ENCODE measurements at places on chromosomes 13 and 19. TPM values are rescaled to one million over a fixed set of nuclear protein-coding genes. Genes with fewer than 3 reads are reported as not detected.

- no peak for DNase-seq
Measured at GRCh38 chr13:114166381-114167131, 12.5 kb upstream of the CFAP97D2 start.

DNA sequence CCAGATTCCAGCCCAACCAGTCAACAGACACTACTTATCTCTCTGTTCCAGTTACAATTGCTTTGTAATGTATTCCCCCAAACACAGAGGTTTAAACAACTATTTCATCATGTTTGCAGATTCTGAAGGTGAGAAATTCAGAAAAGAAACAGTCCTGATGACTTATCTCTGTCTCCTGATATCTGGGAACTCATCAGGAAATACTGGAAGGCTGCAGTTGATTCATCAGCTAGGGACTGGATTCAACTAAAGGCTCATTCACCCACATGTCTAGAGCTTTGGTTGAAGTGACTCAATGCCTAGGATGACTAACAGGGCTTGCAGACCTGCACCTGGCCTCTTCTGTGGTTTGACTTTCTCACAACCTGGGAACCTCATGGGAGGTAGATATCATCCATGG is 56.6 kb upstream of the GPC6 start:
- DNase-seq: no peak

DNA sequence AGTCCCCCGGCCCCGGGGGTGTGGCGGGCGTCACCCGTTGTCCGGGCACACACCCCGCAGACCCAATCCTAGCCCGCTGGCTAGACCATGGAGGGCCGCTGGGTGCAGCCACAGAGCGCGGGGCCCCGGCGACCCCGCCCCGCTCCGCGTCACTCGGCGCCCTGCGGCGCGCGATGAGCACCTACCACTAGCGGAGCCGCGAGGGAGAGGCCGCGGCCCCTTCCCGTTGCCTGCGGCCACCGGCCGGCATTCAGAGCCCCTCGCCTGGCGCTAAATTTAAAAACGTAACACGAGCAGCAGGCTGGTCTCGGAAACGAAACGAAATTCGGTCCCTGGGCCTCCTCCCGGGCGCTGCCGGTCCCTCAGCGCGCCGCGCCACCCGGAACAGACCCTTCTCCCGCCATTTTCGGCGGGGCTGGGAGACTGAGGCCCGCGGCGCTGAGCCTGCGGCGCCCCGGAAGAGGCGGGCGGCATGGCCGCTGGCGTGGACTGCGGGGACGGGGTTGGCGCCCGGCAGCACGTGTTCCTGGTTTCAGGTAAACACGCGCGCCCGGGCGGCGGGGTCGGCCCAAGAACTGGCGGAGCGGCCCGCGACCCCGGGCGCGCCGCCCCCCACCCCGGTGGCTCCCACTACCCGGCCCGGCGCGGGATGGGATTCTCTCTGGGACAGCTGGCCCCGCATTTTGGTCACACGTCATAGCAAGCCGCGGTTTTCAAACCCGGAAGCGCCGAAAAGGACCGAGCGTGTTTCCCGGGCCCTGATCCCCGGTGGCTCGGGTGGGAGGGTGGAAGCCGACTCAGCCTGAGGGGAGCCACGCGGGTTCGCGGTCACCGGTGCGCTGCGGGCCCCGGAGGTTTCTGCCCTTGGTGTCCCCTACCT is at the start of gene RNASEH2B:
RNASEH2B (plus strand) TSS at position 187 of the 880 bp plus-strand sequence; CDS start at position 473, 286 bp downstream.
- DNase-seq: peak; percentile 68

DNA sequence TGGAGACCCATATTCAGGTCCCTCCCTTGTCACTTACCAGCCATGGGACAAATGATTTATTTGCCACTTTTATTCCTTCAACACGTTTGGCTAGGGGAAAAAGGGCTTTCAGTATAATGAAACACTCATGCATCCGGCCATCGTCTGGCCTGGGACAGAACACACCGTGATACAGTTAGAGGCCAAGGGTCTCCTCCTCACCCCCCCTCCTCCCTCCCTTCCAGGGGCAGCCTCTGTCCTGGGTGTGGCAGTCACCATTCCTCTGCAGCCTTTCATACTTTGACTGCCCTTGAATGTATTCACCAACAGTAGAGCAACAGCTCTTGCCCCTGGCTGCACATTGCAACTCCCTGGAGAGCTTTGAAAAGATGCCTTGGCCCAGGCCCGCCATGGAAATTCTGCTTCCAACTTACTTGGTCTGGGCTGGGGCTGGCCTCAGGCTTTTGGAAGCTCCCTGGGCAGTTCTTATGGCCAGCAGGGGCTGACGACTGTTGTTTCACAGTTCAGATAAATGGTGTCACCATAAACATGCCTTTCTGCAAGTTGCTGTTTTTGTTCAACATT is 3.0 kb downstream of the PAK4 start:
- no peak for DNase-seq

GRCh38 chr13:98913741-98914140 is 64.1 kb downstream of the DOCK9 start:
- no peak for DNase-seq

- no peak for DNase-seq
Measured at GRCh38 chr19:38173291-38174041, 50.6 kb downstream of the DPF1 start.

- no peak for DNase-seq
Measured at GRCh38 chr13:102470283-102470917, 68.6 kb upstream of the FGF14 start.

DNA sequence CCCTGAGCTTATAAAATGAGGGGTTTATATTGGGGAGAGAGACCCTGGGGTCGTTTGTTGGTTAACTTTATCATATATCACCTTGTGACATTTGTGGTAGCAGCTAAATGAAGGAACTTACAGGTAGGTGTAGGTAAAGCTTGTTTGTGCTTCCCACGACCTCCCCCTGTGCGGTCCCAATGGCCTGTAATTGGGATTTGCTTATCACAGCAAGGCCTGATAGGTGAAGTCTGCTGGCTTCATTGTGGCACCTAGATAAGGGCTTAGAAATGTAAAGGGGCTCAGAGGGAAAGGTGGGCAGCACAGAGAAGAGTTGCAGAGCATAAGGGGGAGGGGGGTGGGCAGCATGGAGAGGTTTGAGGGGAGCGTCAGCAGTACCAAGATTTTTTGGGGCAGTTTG is 35.5 kb upstream of the MLNR start:
- DNase-seq: no peak

DNA sequence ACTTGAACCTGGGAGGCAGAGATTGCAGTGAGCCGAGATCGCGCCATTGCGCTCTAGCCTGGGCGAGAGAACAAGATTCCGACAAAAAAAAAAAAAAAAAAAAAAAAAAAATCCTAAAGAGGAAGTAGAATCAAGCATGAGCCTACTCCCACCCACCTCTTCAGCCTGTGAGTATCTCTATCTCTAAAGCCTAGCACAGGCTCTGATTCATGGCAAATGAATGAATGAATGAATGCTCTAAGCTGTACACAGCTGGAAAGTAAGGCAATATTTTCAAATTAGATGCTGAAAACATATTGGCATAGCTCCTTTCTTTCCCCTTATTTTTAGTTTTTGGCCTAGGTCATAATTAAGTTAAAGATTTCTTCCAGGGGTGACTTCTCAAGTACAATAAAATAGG is 35.7 kb upstream of the FAM216B start:
- DNase-seq: no peak

DNA sequence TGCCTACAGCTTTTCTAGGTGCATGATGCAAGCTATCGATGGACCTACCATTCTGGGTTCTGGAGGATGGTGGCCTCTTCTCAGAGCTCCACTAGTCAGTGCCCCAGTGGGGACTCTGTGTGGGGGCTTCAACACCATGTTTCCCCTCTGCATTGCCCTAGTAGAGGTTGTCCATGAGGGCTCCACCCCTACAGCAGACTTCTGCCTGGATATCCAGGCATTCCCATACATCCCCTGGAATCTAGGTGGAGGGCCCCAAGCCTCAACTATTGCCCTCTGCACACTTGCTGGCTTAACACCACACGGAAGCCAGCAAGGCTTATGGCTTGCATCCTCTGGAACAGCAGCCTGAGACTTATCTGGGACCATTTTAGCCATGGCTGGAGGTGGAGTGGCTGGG is 1299.9 kb upstream of the MIR17HG start:
- no peak for DNase-seq

The ZNF737 gene
- total RNA-seq: 10.1 TPM

The RELB gene
- total RNA-seq: 119 TPM

The FUT2 gene
- total RNA-seq: not detected

The TTC9B gene
- total RNA-seq: not detected

The CCDC159 gene
- total RNA-seq: 91.8 TPM
